Progenitor cell of endocrine pancreas (in vitro differentiated cells): ENCODE measurements at places on chromosomes 1 and 21. TPM values are rescaled to one million over a fixed set of nuclear protein-coding genes. Genes with fewer than 3 reads are reported as not detected.

TRIM58 gene
- total RNA-seq: 1.1 and 1.2 TPM in 2 replicates

GRCh38 chr1:212132025-212132424 lies 96.5 kb downstream of the DTL start:
- DNase-seq: no peak

NR5A2 gene
- total RNA-seq: 23.2 and 29.1 TPM in 2 replicates

DNA sequence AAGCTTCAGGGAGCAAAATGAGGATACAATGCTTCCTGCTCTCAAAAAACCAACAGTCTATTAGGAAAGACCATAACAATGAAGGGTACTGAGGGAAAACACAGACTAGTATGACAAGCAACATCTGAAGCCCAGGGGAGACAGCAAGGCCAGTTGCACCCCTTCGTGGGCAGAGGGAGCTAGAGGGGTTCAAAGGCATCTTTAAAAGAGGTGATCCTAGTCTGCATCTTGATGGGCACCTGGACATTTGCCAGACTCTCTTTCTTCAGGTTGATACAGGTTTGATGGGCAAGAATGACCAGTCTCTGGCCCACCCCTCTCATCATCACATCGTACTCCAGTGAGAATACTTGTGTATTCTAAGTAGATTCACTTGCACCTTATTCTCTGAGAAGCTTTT lies 177.7 kb downstream of the VAV3 start:
- no peak for DNase-seq

DNA sequence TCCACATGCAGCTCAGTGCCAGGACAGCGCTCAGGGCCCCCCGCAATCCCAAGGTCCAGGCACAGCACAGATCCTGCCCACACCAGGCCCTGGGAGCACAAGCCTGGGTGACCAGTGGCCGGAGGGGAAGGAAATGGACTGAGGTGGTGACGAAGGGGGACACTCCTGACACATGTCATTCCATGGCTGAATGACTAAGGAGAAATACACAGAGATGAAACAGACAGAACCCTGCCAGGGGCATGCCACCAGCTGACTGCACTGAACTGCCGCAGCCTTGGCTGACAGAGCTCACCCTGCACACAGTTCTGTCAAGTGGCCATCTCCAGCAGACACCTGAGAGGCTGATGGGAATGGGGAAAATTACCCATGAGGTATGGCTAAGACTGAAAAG lies 56.1 kb downstream of the HSF2BP start:
- DNase-seq: no peak

DNA sequence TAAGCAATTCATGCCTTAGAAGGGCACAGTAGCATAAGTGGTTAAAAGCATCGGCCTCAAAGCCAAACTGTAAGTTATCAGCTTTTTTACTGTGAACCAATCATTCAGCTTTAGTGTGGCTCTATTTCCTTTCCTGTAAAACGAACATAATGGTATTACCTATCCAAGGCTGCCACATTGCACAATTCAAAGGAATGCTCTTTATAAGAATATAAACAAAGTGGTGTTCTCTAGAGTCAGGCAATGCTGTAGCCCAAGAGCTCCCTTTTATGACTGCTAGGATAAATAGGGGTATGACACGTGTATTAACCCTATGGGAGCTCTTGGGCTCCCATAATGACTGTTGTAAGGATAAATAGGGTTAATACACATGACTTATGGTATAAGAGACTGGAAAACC lies 25.4 kb downstream of the INTS7 start:
- no peak for DNase-seq
